ENCODE measurements at places on chromosomes 1 and 21.

DNA sequence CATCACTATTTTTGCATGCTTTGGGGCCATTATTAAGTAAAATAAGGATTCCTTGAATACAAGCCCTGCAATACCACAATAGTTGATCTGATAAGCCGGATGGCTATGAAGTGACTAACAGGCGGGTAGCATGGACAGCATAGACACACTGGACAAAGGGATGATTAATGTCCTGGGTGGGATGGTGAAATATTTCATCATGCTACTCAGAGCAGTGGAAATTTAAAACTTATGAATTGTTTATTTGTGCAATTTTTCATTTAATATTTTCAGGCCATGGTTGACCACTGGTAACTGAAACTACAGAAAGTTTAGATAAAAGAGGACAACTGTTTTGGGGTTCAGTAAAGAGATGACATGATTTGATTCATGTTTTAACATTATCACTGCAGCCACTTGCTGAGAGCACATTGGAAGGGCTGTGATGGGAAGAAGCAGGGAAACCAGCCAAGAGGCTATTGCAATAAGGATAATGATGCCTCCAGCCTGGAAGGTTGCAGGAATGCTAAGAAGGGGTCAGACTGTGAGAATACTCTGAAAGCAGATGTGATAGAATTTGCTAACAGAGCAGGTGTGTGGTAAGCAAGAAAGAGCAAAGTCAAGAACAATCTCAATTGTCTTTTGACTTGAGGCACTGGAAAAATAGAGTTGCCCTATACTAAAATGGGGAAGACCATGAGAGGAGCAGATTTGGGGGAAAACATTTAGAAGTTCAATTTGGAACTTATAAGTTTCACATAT, 62.5 kb upstream of the TNFSF4 start:
- DNase-seq, result no peak

- DNase-seq, result no peak
Observed at GRCh38 chr1:57485643-57486042, 61.8 kb upstream of the DAB1 start.

DNA sequence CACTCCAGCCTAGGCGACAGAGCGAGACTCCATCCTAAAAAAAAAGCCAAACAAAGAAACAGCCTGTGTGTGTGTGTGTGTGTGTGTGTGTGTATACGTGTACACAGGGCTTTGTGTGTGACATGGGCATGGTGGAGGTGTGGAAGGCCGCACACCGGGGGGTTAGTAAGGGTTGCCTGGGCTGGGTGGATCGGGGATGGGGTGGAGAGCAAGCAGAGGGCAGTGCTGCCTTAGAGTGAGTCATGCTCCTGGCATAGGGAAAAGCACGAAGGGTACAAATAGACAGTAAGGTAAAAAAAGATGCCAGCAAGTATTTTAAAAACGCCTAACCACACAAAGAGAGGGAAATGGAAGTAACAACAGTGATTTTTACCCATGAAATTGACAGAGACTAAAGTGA, 6.2 kb downstream of the PRMT2 start:
- DNase-seq, result no peak

DNA sequence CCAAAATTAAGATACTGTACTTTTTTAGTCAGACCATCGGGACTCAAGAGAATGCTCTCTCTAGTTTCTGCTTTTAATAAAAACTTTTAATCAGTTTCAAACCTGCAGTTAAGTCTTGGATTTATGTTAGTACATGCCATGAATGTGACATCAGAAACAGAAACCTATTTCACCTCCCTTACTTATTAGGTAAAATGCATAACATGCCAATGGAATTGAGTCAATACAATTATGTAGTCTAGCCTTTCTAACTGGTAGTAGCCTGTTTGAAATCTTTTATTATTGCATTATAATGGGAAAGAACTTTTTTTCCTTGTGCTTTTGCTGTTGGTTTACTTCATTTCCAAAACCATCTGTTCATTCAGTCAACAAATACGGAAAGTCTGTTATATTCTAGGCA, 4.8 kb downstream of the PHACTR4 start:
- DNase-seq, result no peak

DNA sequence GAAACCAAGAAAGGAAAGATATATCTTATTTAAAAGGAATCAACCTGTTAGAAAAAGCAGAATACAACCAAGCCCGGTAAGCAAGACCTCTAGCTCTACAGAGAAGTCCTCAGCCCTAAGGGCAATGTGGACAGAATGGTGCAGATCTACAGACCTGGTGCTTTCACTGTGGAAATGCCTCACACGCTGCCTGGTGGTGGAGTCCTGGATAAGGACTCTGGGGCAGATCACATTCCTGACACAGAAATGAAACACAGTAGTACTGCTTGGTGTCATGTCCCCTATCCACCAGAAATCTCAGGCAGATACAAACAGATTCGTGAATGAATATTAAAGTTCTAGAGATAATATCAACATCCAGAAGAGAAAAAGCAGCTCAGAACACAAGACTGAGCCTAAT, 6.8 kb downstream of the CNN3 start:
- no peak for DNase-seq

DNA sequence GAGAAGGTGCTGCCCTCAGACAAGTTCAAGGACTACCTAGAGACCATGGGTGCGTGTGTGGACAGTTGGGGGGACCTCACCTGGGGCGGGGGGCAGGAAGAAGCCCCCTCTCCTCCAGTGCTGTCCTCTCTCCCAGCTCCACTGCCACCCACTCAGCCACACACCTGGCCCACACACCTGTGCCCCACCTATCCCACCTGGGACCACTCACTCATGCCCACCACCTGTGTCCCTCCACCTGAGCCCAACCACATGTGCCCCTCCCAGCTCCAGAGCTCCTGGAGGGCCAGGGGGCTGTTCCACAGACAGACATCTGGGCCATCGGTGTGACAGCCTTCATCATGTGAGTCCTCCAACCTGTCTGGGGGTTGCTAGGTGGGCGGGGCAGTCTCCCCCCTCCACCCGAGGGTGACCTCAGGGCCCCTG, 29.0 kb downstream of the TRIM11 start:
- no peak for DNase-seq

DNA sequence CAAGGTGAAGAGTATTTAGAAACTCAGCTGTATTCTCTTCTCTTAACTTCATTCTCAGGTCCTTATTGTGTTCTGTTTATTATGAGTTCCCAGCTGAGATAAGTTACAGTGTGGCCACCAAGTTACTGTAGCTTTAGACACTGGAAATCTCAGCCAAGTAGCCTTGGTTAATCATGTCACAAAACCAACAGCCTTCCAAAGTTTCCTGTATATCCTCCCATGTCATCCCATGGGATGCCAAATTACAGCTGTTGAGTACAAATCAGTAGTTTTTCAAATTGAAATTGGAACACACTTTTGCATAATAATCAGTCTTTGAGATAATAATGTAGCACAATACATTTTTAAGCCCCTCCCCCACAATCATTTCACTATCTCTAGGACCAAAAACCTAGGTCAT, 10.7 kb downstream of the ADAMTS5 start:
- no peak for DNase-seq

- no peak for DNase-seq
Observed at GRCh38 chr1:93349231-93350135, 3.8 kb downstream of the DR1 start.

DNA sequence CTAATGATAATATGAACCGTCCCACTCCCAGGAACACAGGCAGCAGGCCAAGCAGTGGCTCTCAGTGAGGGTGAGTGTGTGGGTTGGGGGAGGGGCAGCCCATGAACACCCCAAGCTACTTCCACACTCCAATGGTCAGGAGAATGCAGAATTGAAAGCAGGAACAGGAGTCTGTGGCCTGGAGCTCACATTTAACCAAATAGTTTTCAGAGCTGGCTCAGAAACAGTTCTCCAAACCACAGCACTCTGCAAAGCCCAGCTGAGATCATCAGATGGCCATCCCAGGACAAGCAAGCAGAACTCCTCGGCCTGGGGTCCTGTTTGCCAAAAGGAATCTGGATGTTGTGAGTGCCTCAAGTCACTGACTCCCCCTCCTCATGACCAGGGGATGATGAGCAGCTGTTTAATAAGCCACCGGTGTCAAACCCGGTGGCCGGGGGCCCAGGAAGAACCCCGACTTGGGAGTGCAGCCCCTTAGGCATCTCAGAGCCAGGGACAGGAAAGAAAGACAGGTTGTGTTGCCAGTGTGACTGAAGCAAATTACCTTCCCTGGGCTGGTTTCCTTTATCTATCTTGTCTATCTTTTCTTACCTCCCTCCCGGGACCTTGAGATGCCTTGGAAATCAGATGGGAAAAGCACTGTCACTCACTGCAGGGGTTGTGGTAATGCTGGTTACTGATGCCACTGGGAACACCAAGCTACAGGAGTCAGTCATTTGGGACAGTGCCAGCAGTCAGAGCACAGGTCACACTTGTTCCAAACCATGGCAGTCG, 20.4 kb downstream of the DEGS1 start:
- DNase-seq, result no peak

DNA sequence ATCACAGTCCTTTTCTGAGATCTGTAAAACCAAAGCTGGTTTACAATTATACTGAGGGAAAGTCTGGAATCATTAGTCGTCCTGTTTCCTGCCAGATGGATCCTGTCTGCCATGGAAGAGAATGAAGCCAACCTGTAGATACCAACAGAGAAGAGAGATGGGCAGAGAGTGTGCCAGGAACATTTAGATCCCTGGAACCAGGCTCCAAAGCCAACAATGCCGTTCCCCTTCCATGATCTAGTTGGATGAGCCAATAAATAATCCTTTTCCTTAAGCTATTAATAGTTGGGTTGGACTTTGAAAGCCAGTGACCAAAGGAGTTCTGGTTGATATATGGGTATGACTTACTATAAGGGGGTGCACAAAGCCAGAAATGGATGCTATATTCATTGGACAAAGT, 15.0 kb downstream of the CAPN8 start:
- no peak for DNase-seq

GRCh38 chr1:23389837-23390321, 20.2 kb upstream of the ZNF436 start:
- DNase-seq, result no peak

GRCh38 chr1:2275796-2276536, 47.8 kb downstream of the SKI start:
- DNase-seq, result no peak

GRCh38 chr1:41855713-41856112, 63.0 kb downstream of the HIVEP3 start:
- no peak for DNase-seq

- no peak for DNase-seq
Observed at GRCh38 chr21:38811257-38811656, 5.5 kb downstream of the ETS2 start.

GRCh38 chr1:80989455-80989854, 811.3 kb upstream of the ADGRL2 start:
- DNase-seq, result no peak

- DNase-seq, result no peak
Observed at GRCh38 chr1:239361403-239361802, 25.0 kb upstream of the CHRM3 start.

DNA sequence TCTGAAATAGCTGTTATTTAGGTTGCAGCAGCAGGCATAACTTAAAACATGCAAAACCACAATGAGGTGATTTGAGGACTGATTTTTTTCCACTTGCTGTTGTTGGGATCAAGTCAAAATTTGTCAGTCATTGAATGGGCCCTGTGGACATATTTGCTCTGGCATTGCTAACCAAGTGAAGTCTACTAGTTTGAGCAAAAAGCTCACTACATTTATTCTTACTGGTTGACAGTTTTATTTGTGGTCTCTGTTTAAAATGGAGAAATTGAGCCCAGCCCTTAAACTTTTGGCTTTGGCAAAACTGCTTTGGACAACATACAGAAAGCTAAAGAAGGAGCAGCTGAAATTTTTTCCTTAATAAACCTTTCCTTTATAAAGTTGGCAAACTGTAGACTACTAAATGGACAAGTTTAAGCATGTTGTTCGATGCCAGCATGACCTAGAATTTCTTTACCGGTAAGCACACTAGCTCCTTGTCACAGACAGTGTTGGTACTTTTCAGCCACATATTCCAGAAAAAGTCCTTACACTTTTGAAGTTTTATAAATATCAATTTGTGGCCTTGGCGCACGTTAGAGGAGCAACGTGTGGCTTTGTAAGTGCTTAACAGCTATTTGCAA, 234.6 kb downstream of the USP25 start:
- no peak for DNase-seq

DNA sequence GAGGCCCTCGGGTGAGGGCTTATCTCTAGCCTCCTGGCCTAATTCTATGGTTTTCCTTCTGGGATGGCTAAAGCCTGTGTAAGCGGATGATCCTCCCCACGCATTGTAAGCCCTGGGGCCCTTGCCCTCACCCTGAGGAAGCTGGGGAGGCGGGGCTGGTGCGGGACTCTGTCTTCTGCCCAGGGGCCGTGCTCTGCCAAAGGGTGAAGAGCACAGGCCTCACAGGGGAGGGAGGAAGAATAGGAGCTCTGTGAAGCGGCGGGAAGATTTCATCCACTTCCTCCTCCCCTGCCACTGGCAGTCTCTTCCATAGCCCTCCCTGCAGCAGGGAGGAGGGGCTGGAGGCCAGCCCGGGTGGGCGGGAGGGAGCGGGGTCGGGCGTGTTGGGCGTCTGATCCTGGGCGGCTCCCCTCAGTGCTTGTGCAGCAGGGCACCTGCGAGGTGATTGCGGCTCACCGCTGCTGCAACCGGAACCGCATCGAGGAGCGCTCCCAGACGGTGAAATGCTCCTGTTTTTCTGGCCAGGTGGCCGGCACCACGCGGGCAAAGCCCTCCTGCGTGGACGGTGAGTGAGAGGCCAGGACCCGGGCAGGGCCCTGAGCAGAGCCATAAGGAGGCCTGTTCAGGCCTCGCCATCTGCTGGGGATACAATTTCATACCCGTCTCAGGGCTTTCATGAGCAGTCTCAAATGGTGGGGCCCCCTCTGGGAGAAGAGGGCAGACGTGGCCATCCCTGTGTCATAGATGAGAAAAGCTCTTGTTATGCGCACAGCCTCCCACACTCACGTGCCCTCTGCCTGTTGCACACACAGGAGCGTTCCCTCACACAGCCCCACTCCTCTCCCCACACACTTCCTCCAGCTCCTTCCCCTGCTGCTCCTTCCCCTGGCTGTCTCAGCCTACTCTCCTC, 7.7 kb upstream of the PPM1J start:
- DNase-seq, result no peak

GRCh38 chr1:32696041-32696440, 6.5 kb downstream of the SYNC start:
- DNase-seq, result no peak

DNA sequence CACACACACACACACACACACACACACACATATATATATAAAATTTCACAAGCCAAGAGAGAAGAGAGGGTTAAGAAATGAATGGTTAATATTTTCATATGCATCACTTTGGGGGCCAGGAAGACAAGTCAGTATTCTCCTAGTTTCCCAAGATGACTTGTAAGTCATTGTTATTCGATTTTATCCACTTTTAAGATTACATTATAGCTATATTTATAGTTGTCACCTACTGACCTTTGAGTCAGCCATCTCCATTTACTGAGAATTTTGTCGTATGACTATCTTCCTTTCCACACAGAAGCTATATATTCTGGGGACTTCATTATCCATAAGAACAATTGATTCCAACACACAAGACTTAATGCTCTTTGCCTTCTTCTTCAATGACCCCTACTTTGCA, 8.9 kb downstream of the LYST start:
- DNase-seq, result no peak

All from activated CD4-positive, alpha-beta T cell treated with anti-CD3 and anti-CD28 coated beads, Interleukin-2, amount 50 U/mL, for 1 hour (primary cell).